Choroid plexus epithelial cell (primary cell): ENCODE measurements at places on chromosomes 7 and 10.

GRCh38 chr7:131004371-131004770, 270.4 kb upstream of the KLF14 start:
- DNase-seq, result no peak

DNA sequence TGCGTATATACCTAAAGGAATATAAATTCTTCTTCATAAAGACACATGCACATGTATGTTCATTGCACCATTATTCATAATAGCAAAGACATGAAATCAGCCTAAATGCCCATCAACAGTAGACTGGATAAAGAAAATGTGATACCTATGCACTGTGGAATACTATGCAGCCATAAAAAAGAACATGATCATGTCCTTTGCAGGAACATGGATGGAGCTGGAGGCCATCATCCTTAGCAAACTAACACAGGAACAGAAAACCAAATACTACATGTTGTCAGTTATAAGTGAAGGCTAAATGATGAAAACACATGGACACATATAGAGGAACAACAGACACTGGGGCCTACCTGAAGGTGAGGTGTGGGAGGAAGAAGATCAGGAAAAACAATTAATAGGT, 48.7 kb downstream of the GPR37 start:
- no peak for DNase-seq

DNA sequence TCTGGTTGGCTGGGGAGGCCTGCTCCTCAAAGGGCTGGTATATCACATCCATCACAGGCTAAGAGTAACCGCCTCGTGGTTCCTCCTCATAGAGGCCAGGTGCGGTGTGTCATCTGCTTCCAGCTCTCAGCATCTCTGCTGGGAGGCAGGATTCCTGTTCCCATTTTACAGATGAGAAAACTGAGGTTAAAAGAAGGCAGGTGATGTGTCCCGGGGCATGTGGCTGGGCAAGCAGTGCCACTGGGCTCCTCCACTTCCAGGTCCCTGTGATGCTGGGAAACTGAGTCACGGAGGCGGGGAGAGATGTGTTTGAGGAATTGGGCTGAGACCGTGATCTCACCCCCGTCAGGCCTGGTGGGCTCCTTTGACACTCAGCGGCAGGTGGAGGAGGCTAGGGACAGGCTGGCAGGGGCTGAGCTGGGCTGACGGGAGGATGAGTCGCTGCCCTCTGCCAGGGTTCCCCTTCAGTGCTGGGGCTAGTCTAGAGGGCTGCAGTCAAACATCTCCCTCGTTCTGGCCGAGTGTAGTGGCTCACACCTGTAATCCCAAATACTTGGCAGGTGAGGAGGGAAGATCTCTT, 9.4 kb downstream of the ARPC1B start:
- no peak for DNase-seq

DNA sequence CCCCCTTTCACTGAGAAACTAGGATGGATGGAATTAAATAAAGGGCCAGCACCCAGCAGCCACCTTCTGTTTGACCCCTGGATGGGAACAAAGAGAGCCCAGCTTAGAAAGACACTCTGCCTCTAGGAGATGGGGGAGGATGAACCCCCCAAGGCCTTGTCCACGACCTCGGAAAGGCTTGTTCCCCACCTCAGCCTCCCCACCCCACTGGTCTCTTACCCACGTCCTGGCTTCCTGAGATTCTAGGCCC, 9.7 kb downstream of the ITPRIP start:
- no peak for DNase-seq

- no peak for DNase-seq
Measured at GRCh38 chr10:113533801-113534200, 19.1 kb upstream of the HABP2 start.

GRCh38 chr10:122974023-122974422, 6.2 kb upstream of the PSTK start:
- peak; percentile 32 for DNase-seq

GRCh38 chr10:82969405-82969804, 1094.4 kb downstream of the NRG3 start:
- peak; percentile 37 for DNase-seq

- peak; percentile 76 for DNase-seq
Measured at GRCh38 chr7:141012044-141012685, 2.6 kb downstream of the MRPS33 start.

DNA sequence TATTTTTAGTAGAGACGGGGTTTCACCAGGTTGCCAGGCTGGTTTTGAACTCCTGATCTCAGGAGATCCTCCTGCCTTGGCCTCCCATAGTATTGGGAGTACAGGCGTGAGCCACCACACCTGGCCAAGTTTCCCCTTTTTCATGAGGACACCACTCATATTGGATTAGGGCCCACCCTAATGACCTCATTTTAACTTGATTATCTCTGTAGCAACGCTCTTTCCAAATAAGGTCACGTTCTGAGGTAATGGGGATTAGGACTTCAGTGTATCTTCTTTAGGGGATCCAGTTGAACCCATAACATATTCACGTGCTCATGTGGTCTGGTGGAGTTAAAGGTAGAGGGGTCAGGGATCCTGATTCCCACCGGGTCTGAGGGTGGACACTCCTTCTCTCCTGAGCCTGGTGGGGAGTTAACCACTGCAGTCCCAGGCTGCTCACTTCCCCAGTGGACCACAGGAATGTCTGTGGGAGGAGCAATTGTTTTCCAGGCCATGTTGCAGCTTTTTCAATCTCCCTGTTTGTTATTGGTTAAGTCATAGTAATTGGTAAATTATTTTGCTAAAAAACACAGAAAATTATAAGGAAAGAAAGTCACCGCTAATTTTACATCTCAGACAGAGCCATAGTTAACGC, 130.5 kb downstream of the GRK5 start:
- peak; percentile 88 for DNase-seq

- no peak for DNase-seq
Measured at GRCh38 chr10:86258499-86258898, 108.1 kb downstream of the GRID1 start.

GRCh38 chr7:113891828-113892227, 27.0 kb downstream of the PPP1R3A start:
- peak; percentile 56 for DNase-seq

- no peak for DNase-seq
Measured at GRCh38 chr7:144137501-144137900, 14.5 kb downstream of the OR2A14 start.

DNA sequence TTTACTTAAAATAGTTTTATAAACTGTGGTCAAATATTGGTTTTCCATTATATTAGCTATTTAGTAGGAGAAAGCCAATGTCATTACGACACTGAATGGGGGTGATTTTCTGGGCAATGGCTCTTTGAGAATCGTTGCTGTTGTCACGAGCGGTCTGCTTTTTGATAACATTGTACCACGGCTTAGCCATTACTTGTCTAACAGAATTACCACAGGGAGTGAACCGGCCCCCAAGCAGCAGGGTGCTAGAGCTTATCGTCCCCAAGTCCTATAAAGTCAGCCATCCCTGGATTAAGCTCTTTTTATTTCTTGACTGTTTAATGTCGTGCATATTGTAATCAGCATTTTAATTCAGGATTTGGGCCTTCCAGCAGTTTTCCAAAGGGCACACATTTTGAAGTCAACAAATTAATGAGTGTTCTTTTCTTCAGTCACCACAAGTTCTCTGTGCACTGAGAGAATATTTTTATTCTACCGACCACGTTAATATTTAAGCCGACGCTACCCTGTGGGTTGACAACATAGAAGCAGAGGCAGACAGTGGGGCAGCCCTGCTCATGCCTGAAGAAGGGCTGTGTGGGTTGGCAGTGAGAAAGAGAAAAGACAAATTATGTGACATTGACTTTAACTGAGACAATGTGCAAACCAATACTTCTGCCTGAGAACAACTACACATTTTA, 125.8 kb downstream of the ICA1 start:
- no peak for DNase-seq

GRCh38 chr7:43669286-43670081, 59.8 kb downstream of the COA1 start:
- DNase-seq, result peak; percentile 47

DNA sequence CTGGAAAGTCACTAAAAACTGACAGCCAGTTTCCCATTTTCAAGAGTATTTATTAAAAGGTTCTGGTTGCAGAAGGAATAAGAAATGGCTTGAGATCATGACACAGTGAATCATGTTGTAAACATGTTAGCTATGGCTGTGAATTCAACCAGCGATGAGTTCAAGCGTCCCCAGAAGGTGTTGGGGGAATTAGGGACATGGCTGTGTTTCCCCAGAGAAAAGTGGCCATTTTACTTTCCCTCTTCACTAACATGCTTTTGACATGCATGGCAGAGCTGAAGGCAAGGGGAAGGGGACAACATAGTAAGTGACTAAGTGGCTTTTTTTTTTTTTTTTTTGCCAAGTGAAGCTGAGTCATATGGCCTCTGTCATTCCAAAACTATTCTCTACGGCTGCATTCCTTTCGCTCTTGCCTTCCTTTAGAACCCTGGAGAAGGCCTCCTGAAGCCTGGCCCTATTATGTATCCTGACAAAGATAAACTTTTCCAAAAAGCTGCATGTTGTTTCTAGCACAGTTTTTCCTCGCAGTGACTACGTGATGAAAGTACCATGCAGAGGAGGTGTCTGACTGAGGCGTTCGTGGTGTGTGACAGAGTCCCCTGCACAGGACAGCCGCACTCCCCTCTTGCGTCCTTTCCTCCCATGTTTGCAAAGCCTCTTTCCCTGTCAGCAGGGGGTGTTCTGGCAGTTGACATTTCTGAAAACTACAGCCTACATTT, 46.9 kb downstream of the EGFR start:
- DNase-seq, result peak; percentile 88

DNA sequence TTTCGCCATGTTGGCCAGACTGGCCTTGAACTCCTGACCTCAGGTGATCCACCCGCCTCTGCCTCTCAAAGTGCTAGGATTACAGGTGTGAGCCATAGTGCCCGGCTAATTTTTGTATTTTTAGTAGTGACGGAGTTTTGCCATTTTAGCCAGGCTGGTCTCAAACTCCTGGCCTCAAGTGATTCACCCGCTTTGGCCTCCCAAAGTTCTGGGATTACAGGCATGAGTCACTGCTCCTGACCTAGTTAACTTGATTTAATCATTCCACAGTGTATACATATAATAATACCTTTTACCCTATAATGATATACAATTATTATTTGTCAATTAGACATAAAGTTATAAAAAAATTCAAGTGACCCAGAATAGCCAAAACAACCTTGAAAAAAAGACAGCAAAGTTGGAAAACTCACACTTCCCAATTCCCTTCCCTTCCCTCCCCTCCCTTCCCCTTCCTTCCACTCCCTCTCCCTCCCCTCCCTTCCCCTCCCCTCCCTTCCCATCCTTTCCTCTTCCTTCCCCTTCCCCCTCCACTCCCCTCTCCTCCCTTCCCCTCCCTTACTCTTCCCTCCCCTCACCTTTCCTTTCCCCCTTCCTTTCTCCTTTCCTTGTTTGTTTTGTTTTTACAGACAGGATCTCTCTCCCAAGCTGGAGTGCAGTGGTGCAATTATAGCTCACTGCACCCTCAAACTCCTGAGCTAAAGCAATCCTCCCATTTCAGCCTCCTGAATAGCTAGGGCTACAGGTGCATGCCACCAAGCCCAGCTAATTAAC, 14.8 kb upstream of the ZMIZ2 start:
- peak; percentile 66 for DNase-seq

GRCh38 chr10:11743461-11744338, 1.5 kb downstream of the ECHDC3 start:
- no peak for DNase-seq

DNA sequence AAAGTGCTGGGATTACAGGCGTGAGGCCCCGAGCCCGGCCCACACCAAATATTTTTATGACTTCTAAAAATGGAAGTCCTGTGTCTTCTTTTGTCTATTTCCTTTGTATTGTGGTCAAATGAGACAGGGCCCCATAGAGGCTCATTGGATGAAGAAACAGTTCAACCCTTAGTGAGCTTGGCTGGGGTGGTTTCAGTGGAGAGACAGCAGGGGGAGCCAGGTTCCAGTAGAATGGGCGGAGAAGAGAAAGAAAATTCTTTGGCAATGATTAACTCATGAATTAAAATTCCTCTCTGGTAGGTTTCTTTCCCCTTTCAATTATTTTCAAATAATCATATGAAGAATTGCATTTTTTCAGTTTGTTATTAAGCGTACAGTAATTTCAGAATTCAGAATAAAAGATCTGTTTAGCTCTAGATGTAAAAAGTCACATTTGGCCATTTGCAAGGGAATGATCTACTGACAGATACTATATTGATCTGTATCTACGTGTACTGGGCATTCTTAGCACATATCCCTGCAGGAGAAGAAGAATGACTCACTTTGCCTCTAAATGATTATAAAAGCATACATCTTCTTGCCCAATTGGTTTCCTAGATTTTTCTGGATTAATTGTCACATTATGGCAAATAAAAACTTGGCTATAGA, 43.2 kb downstream of the PNLIPRP3 start:
- peak; percentile 2 for DNase-seq

DNA sequence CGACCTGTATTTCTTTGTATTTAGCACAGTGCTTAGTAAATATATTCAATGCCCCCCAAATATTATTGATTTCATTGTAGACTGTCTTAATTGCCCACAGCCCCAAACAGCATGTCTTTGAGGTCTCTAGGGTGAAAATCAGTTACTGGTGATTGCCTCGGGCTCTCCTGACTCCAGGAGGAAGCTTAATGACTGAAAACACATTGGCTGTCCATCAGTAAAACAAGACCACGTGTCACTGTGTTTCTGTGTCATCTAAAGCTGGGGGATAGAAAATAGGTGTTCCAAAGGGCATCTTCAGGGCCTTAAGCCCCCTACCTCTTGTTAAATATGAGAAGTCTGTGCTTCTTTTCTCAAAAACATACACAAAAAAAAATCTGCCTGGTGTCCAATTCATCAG, 67.9 kb downstream of the CACNA2D1 start:
- DNase-seq, result no peak
